ENCODE measurements at places on chromosomes 11 and 22.

DNA sequence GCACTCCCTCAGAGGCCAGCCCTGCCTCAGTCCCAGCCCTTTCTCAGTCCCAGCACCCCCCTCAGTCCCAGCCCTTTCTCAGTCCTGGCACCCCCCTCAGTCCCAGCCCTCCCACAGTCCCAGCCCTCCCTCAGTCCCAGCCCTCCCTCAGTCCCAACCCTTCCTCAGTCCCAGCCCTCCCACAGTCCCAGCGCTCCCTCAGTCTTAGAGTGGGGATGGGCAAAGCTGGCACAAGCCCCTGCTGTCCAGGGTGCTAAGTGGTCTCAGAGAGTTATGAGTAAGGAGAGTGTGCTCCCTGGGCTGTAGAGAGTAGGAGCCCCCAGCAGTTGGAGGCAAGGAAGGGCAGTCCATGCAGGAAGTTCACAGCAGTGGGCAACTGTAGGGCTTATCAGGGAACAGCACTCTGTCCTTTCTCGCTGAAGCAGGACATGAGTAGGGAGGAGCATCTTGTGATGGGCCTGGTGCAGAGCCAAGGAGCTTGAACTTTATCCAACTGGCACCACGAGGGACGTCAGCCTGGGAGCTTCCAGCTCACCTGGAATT lies 51.4 kb upstream of the CRYBB3 start:
- DNase-seq, result no peak

- no peak for DNase-seq
Observed at GRCh38 chr11:61922539-61922938, 5.2 kb upstream of the RAB3IL1 start.

DNA sequence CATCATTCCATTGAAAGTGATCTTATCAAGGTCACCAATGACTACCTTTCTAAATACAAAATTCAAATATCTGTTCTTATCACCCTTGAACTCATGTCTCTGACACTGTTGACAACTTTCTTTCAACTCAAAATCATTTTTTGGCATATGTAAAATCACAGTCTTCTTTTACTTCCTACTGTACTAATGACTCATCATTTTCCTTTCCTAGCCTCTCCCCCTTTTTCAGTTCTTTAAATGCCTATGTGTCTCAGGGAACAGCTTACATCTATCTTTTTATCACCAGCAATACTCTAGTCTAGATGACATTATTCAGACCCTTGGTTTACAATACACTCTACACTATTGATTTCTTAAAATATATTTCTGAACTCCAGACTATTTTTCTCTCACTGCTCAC lies 2220.7 kb upstream of the RAG2 start:
- no peak for DNase-seq

- DNase-seq, result no peak
Observed at GRCh38 chr11:57637626-57638004, 12.1 kb downstream of the YPEL4 start.
